ENCODE measurements at places on chromosomes 3 and 15. TPM values are rescaled to one million over a fixed set of nuclear protein-coding genes. Genes with fewer than 3 reads are reported as not detected.
A peak's percentile ranks its signal among the peaks of the same experiment; 100 is the strongest.

CD96 gene
- 0.28 TPM for total RNA-seq

GMNC gene
- total RNA-seq, result 1.0 TPM

GPR149 gene
- total RNA-seq, result 0.44 TPM

HRG gene
- total RNA-seq, result 1.7 TPM

GALNT15 gene
- total RNA-seq, result 1.9 TPM

HTR3E gene
- total RNA-seq, result not detected

DNA sequence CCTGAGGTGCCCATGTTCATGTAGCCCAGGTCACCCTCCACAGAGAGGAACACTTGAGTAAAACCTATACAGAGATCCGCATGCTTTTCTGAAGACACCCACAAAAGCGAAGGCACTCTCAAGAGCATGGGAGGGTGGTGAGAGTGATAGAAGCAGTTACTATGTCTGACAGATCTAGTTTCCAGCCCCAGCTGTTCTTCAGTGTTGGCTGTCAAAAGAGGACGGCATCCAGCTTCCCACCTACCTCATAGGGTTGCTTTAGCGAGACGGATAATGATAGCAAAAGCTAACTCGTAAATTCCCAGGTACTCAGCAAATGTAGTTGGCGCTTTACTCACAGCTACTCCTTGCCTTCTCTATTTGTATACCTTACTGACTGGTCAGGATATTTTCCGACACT is 3.0 kb upstream of the MEX3B start:
- no peak for DNase-seq

- peak; percentile 13 for DNase-seq
Observed at GRCh38 chr3:15498431-15499214, 22.9 kb downstream of the COLQ start.

- no peak for DNase-seq
Observed at GRCh38 chr15:58546635-58547627, 115.1 kb downstream of the LIPC start.

DNA sequence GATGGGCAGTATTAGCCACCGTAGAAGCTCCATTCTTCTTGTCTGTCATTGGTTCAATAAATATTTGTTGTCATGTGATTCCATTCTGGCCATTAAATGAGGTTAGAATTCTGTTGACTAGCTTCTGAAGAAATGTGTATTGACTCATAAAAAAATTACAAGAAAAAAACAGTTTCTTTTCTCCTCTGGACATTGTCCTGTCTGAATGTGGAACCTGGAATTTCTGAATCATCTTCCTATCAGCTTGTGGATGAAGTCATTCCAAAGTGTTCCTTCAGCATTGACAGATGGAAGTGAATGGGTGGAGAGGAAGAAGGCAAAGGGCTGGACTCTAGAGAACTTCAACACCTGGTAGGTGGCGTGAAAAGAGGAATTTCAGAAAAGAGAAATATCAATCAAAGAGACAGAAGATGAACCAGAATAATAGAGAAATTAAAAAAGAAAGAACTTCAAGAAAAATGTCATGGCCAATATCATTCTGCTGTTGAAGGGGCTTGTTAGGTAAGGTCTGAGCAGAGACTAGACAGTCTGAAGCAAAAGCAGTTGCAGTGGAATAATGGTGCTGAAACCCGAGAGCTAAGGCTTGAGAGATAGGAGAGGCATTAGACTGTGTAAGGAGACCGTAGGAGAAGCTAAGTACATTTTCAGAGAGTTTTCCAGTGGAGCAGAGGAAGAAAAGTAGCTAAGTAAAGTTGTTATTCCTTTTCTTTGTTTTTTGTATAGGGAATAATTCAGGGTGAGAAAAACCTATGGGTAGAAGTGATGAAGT is 806.6 kb downstream of the SQOR start:
- DNase-seq, result peak; percentile 23

DNA sequence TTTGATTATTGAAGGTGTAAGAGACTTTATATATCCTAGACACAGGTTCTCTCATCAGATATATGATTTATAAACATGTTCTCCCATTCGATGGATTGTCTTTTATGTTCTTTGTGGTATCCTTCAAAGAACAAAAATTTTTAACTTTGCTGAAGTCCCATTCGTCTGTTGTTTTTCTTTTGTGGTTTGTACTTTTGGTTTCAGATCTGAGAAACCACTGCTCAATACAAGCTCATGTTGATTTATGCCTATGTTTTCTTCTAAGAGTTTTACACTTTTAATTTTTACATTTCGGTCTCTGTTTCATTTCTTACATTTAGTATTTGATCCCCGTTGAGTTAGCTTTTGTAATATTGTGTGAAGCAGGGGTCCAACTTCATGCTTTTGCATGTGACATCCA is 103.3 kb upstream of the SPRED1 start:
- DNase-seq, result no peak

DNA sequence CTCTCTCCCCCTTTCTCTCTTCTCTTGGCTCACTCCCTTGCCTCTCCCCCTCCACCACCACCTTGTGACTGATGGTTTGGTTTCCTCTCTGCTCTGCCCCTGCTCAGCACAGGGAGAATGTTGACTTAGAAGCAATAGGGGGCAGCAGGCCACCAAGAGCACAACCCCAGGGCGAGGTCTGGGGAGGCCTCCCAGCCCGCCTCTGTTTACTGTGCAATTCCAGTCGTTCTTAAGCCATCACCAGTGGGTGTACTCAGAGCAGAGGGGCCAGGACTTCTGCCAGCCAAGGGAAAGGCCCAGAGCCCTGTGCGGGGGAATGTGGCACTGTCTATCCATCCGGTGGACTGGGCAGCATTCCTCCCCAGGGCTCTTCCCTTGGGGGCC is 5.7 kb upstream of the APEH start:
- peak; percentile 33 for DNase-seq

DNA sequence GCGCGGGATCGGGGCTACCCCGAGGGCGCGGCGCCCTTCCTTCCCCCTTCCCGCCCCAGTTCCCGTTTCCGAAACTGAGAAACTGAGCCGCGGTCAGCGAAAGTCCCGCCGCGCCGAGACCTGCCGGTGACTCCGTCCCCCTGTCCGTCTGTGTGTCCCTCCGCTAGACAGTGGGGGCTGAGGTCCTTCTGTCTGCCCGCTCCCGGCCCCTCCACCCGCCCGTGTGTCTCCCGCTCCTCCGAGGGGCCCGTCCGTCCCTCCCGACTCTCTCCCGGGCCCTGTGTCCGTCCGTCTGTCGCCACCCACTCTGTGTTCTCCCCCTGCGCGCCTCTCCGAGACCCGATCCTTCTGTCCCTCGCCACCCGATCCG is 426 bp downstream of the PRKCD start:
- DNase-seq, result no peak

GRCh38 chr15:62503451-62503850 is 338.4 kb upstream of the C2CD4B start:
- DNase-seq, result peak; percentile 42

GRCh38 chr3:24793896-24794295 is 299.2 kb upstream of the THRB start:
- no peak for DNase-seq

DNA sequence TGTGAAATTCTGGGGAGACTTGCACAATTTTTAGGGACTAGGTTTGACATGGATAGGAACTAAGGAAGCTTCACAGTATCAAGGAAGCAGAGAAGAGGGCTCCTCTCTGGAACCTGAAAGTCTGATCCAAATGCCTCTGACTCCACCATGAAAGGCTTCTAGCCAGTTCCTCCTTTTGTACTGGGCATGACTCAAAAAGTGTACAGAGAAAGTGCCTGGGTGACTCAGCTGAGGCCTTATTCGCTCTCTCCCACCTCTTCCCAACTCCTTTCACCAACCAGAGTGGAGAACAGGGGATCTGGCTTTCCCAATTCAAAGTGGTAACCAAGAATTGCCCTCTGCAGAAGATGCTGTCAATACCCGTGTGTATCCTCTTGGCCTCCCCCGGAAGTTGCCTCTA is 342.9 kb upstream of the PROK2 start:
- DNase-seq, result no peak

DNA sequence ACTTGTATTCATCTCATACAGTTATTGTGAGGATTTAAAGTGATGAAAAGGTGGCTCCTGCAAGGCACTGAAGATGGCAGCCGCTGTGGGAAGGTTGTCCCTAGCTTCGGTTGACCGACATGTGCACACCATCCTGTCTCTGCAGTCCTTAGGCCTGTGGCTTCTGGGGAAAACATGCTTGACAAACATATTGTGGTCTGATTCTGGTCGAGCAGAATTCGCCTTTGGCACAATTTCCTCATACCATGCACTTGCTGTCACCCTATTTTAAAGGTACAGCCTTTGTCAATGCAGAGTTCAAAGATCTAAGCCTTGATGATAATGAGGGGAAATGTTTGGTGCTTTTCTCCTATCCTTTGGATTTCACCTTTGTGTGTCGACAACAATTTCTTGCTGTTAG is 50.9 kb downstream of the PRICKLE2 start:
- peak; percentile 31 for DNase-seq

DNA sequence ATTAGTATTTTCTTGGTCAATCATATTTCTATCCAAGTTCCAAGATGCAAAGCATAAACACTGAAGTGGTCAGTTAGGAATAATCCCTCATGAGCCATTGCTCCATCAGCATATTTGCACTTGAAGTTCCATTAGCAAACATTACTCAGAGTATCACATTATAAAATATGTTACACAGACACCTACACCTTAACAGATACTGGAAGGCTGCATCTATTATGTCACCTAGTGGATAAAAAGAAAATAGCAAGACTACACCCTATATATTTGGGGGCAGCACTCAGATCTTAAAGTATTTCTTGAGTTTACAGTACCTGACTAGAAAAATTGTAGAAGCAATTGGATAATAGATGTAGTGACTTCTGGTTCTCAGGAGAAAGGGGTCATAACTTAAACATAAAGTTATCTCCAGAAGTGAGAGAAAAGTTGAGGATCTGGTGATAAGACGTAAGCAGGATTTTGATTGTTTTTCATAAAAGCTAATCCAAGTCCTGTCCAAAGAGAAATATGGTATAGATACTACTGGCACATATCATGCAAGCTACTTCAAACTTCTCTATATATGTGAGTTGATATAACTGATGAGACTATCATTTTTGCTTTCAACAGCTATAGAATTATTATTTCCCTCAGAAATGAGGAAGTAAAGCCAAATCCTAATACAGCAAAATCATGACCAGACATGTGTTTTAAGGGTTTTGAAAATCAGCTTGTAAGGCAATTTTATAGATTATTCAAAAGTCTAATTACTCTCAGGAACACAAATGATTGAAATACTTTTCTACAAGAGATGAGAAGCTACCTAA is 422.2 kb downstream of the GBE1 start:
- DNase-seq, result peak; percentile 16

DNA sequence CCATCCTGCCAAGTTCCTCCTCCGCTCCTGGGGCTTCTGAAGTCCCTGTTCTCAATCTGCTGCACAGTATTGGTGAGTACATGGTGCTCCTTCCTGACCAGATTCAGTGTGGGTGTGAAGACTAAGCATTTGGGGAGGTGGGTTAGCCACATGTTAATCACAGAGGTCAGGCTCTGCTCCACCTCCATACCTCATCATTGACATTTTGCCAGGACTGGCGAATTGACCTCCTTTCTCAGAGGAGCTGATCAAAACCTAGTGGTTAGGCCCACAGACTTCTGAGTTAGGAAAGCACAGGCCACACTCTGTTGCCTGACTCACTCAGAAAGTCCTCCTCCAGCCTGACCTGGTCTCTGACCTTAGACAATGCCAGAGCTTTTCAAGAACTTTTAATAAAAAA is 8.4 kb upstream of the RPS17 start:
- no peak for DNase-seq

- DNase-seq, result no peak
Observed at GRCh38 chr15:27182561-27183110, 211.7 kb downstream of the GABRG3 start.

GRCh38 chr3:185712337-185712736 is 112.5 kb downstream of the IGF2BP2 start:
- DNase-seq, result no peak

GRCh38 chr3:161148832-161149475 is 43.8 kb upstream of the B3GALNT1 start:
- no peak for DNase-seq
